KBM-7 (cell line): ENCODE measurements at places on chromosomes 16 and 17.

DNA sequence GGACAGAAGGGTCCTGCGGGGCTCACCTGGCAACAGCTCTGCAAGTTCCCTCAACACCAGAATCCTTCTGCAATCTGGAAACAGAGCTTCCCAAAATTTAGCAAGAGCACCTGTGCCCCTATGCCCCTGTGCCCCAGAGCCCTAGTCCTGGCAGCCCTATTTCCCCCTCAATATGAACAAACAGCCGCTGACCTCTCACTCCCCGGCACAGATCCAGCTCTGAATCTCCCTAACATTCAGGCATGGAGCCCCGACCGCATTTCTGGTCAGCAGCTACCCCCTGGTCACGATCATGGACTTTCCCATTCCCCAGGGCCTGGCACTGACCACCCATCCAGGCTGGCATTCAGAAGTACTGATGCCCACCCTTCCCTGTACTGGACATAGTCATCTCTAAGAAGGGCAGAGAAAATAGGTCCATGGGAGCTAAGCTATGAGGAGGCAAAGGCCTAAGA, 110.8 kb upstream of the SMURF2 start:
- DNase-seq = no peak

DNA sequence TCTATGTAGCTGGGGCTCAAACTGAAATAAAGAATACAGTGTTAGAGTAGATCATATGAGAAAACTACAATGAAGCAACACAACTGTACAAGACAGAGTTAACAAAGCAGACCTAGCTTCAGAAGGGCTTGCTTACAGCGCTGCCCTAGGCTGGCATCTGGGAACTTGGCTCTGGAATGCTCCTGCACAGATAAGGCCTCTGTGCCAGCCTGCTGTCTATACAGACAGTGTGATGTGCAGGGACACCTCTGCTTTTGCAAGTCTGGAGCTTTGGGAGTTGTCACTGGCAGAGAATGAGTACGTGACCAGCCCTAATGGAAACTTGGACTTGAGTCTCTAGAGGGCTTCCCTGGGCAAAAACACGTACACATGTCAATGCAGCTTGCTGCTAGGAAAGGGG, 32.1 kb upstream of the SLC38A8 start:
- DNase-seq = no peak

GRCh38 chr17:28811651-28812090, 30.9 kb downstream of the FAM222B start:
- DNase-seq = peak; percentile 44

- no peak for DNase-seq
These were observed 68.0 kb downstream of the SHISA6 start for GRCh38 chr17:11309033-11309432.

- DNase-seq = no peak
These were observed 82.2 kb downstream of the TNRC6C start for GRCh38 chr17:78040440-78041385.

DNA sequence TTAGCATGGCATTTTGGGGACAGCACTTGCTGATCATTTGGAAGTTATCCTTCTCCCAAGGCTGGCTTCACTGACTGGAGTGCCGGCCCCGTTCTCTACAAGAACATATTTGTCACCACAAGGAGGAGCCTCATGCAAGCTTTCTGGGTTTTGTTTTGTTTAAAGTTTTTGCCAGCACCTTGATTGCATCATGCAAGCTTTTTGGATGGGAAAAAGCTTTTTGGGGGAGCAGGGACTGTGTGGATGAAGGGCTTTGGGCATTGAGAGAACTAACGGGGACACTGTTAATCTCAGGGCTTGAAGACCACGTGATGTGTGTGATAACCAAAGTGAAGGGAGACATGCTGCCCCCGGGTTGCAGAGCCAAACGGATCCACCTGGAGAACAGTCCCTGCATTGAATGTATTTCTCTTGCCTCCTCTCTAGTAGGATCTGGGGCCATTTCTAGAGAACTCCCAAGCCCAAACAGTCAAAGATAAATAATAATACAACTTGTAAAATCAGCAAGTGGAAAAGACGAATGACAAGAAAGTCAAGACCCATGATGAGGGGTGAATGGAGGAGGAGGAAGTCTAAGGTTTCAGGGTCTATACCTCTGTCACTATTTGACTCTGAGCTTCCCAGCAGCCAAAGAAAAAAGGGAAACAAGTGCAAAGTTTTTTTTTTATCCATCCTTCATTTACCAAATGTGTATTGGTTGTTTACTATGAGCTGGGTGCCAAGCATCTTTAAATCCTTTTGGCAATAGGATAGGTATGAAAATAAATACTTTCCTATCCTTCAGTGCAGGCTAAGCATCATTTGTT, 17.2 kb downstream of the TMEM114 start:
- peak; percentile 70 for DNase-seq

DNA sequence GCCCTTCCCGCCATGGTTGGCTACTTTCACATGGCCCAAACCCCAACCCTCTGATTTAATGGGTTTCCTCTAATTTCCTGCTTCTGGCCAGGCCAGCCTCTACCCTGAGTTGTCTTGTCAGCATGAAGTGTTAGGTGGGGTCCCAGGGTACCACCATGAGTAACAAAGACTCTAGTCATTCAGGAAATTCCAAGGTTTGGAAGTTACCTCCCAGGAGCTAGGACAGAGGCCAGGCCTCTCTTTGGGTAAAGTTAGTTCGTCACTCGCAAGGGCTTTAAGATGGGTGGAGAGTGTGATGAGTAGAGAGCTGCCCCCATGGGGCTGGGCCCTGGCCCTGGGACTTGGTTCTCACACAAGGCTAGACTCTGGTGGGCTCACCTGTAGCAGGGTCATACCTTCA, 54.6 kb downstream of the PLD6 start:
- DNase-seq = no peak

DNA sequence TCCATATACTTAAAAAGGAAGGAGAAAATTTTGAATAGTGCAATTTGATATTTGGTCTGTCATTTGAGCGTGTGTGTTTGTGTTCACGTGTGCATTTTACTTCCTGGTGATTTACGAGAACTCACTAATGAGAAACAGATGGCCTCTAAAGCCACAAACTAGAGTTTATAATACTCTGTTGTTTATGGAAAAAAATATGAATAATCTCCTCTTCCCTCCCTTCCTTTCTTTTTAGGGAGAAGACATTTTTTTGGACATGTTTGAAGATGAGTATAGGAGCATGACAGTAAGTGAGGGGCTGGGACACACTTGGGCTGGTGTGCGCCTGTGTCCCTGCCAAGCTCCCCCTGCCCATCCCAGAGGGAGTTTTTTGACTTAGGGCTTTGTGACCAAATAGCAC, 102.7 kb downstream of the CLEC16A start:
- peak; percentile 30 for DNase-seq

GRCh38 chr17:63286254-63286653, 159.9 kb downstream of the CYB561 start:
- DNase-seq = no peak
